ENCODE measurements at places on chromosomes 11 and 22. TPM values are rescaled to one million over a fixed set of nuclear protein-coding genes. Genes with fewer than 3 reads are reported as not detected.

- H3K4me3 ChIP-seq = no peak overlapping the region
- peaks cover 57% of the 10 kb centered on the region for H3K4me1 ChIP-seq
- peaks cover 31% of the 10 kb centered on the region for H3K36me3 ChIP-seq
- DNase-seq = no peak
- no peak overlapping the region for H3K27ac ChIP-seq
These were observed 13.1 kb upstream of the MFRP start for GRCh38 chr11:119359365-119360214.

The SCGB1D2 gene
- polyA plus RNA-seq = not detected

DNA sequence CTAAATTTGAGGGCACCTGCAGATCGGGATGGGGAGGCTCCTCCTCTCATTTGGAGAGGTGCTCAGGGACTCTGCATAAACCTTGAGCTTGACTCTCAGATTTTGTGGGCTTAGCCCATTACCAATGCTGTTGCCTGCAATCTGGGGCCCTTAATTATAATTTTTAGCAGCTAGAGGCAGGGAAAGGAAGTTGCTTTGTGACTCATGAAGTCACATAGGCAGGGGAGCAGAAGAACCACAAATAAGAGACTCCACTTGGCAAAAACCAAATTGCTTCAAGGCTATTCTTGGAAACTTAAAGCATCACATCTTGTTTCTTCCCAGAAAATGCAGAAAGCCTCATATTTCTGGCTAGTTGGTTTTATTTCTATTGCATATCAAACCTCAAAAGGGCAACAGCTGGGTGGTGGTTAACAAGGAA is 46.9 kb downstream of the MICAL2 start:
- no peak overlapping the region for H3K27ac ChIP-seq
- no peaks in the 10 kb centered on the region for H3K4me1 ChIP-seq
- H3K4me3 ChIP-seq = no peak overlapping the region
- no peak for DNase-seq

DNA sequence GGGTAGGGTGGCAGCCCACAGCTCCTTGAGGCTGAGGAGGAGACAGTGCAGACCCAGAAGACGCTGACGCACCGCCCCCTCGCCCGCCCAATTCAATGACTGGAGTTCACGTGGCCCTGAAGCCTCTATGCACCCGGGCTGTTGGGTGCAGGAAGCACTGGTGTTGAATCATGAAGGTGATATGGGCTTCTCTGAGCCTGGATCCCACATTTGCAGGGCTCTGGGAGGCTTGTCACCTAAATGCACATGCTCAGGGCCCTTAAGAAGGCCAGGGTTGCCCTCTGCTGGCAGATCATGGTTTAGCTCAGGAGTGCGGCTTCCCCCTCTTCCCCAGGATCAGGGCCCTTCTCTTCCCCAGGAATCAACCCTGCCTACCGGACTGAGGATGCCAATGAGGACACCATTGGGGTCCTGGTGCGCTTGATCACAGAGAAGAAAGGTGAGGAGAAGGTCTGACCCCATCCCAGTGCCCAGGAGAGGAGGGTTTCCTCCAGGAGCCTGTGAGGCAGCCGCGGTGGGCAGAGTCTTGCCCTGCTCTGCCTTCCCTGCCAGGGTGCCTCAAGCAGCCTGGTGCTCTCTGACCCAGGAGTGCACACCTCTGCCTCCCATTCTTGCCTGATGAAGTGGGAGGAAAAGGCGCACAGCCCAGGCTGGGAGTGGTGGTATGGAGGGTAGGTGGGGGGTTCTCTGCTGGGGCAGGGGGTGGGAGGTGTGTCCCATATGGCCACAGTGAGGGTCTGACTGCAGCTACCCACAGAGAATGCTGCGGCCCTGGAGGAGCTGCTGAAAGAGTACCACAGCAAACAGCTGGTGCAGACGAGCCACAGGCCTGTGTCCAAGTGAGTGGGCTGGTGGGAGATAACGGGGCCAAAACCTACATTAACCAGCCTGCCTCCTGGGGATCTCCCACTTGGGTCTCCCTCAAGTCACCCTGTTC is 17.5 kb downstream of the RELT start:
- H3K27me3 ChIP-seq = no peaks in the 10 kb centered on the region
- DNase-seq = peak; percentile 65
- peaks cover 9% of the 10 kb centered on the region for H3K36me3 ChIP-seq
- H3K27ac ChIP-seq = no peak overlapping the region
- H3K4me1 ChIP-seq = no peaks in the 10 kb centered on the region
- no peak overlapping the region for H3K4me3 ChIP-seq

DNA sequence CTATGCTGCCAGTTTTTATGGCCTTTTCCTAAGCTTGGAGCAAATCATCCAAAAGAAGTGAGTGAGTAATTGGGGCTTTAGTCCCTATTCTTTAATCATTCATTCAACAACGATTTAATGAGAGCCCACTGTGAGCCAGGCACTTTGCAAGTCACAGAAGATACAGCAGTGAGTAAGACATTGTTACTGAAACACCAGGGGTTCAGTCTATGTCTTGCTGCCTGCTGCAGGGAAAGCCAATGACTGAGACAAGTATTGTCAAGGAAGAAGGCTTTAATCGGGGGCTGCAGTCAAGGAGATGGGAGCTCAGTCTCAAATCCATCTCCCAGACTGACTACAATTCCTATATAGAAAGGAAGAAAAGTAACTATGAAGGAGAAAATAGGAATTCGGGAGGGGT is 228.3 kb downstream of the FAM181B start:
- DNase-seq = no peak
- H3K36me3 ChIP-seq = no peaks in the 10 kb centered on the region
- no peaks in the 10 kb centered on the region for H3K27me3 ChIP-seq
- H3K4me1 ChIP-seq = no peaks in the 10 kb centered on the region

All from HepG2 (cell line).